ENCODE measurements at places on chromosomes 7 and 10.

GRCh38 chr10:89588671-89589070 is 53.3 kb upstream of the SLC16A12 start:
- DNase-seq = no peak

GRCh38 chr7:7793921-7794320 is 75.5 kb upstream of the RPA3 start:
- DNase-seq = no peak

GRCh38 chr7:46291601-46292150 is 370.6 kb upstream of the IGFBP3 start:
- no peak for DNase-seq

GRCh38 chr7:111105269-111105668 is 14.3 kb downstream of the LRRN3 start:
- DNase-seq = no peak

GRCh38 chr7:44103566-44103922 is 601 bp upstream of the AEBP1 start:
- DNase-seq = no peak

DNA sequence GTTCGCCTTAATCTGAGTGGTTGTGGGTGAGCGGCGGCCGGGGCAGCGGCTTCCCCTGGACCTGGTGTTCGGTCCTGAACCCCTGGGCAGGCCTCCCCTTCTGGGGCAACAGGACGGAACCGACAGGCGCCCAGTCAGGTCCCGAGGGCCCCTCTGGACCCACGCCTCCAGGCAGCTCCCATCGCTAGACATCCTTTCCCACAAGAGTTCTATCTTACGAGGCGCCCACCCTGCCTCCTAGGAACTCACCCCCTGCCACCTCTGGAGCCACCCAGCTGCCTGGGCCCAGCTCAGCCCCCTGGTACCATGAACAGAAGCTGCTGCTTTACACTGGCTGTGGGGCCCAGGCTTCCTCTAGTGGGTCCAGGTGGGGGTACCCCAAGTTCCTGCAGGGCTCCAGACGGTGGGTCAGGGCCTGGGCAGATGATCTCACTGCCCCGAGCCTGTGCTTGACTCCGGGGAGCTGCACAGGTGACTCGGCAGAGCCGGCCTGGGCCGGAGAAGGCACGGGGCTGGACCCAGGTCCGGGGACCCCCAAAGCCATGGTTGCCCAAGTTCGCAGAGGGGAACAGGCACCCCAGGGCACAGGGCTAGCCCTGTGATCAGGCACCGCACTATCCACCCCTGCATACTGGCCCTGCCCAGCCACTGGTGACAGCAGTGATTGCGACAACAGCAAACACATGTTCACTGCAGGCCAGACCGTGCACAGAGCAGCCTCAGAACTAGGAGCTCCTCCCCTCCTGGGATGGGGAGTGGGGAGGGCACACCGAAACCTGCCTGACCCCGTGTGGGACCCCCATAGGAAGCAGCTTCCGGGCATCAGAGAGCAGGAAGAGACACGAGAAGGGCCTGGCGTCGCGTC is 180.3 kb downstream of the ELFN1 start:
- DNase-seq = no peak

- no peak for DNase-seq
These were observed 345.0 kb downstream of the REEP3 start for GRCh38 chr10:63866075-63866746.
